HS-5 (cell line): ENCODE measurements at places on chromosomes 16 and 17.

GRCh38 chr17:34579017-34579946 is at the start of gene TMEM132E:
TMEM132E (plus strand) TSS chr17:34579582; CDS start chr17:34581077, 1,495 bp downstream.
- DNase-seq, result no peak

DNA sequence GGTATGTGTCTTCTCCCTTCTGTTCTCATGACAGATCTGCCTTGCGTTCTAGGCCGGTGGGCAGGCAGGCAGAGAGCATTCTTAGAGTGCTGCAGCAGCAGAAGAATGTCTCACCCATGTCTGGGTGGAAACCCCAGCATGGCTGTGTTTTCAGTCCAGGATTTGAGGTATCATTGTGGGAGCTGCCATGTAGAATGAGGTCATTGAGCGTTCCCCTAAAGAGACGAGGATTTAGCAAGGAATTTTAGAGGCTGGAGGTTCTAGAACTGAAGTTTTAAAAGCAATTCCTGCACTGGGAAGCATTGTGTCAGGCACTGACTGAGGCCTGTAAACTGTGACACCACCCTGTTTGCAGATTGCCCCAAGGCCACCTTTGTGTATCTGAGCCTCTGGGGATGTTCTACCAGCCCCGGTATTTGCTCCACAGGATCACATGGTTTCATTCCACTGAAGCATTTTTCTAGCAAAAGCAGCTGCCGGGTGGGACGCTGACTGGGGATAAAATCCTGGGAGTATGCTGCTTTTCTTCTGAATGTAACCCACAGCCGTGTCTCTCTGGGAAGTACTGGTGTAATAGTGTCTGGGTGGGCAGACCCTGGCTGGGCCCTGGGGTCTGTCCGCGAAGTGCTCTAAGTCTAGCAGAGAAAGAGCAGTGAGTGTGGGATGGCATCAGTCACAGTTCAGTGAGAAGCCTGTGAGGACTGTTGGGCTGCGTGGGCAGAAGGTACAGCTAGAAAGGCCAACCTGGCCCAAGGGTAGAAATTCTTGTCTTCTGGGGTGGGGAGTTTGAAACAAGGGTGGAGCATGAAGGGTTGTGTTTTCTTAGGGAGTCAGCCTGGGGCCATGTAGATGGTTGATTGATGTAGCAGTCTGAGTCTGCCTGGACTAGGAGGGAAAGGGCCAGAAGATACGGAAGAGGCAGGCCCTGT is 30.2 kb downstream of the PLCD3 start:
- DNase-seq, result no peak

DNA sequence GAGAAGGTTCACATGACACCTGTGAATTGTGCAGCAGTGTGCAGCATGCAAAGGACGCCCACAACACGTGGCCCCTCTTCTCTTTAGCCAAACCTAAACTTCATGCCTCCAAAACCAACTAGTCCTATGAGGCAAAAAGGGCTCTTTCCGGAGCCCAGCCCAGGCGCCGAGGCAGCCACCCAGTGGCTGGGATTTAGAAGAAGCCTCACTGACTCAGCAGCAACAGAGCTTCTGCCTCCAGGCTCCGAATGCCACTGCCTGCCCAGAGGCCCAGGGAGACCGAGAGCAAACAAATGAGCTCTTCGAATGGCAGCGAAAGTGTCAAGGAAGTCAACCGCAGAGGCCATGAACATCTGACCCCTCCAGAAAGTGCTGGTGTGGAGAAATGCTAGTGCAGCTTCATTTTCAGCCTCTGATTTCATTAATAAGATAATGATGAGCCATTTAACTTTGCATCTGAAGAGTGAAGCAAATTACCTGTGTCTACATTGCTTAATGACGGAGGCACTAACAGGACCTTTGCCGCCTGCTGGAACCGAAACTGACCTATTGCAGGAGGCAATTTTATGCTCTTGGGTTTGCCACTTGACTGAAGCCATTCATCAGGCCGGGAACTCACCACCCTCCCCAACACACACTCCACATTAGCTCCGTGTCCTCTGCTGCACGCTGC is 157.7 kb upstream of the RPL38 start:
- no peak for DNase-seq

DNA sequence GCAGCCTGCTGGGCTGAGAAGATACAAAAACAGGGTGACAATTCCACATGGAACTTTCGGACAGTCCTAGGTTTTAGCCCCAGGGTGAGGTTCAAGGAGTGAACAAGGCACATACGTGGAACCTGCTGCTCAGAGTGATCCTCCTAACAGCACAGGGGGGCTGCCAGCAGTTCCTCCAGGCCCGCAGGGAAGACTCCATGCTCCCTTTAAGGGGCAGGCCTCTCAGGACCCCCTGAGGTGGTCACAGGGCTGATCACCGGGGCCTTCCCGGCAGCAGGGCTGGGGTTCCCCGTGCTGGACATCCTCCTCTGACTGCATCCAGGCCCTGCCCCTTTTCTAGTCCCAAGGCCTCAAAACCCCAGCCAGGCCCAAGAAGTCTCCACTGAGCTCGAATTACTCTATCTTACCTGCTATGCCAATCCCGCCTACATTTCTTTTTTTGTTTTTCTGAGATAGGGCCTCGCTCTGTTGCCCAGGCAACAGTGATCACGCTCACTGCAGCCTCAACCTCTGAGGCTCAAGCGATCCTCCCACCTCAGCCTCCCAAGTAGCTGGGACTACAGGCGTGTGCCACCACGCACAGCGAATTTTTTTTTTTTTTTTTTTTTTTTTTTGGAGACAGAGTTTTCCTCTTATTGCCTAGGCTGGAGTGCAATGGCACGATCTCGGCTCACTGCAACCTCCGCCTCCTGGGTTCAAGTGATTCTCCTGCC is 10.4 kb downstream of the CANT1 start:
- no peak for DNase-seq

GRCh38 chr16:6499413-6499812 is 833.2 kb upstream of the RBFOX1 start:
- no peak for DNase-seq

- DNase-seq, result no peak
Observed at GRCh38 chr16:66717112-66717675, 20.7 kb upstream of the CMTM4 start.

DNA sequence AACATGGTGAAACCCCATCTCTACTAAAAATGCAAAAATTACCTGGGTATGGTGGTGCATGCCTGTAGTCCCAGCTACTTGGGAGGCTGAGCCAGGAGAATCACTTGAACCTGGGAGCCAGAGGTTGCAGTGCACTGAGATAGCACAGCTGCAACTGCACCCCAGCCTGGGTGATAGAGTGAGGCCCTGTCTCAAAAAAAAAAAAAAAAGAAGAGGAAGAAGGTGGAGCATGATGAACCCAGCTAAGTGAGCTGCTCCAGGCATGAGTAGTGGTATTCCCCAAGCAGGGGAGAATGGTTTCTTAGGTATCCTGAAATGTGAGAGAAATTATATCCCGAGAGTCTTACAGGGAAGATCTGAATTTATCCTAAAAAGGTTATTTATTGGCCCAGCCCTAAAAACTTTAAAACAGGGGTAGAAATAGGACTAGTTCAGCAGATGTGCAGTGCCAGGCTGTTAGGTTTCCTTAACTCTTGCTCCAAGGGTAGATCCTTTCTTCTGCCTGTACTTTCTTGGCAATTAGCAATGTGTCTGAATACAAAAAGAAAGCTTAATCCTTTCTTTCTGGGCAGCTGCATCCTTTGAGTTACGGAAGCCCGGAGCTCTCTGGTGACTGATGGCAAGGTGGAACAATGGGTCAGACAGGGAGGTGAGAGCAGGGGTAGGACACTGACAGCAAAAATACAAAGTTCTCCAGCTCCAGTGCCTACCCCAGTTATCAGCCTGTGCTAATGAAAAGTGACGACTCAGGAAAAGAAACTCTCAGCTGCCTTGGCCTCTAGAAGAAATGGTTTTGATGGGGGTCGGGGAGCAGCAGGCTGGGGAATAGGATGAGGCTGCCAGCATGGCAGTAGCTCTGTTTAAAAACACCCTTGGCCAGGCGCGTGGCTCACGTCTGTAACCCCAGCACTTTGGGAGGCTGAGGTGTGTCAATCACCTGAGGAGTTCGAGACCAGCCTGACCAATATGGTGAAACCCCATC is 36.5 kb upstream of the TOB1 start:
- DNase-seq, result no peak

GRCh38 chr16:80804056-80804525 is 307 bp downstream of the CDYL2 start:
- no peak for DNase-seq

- DNase-seq, result no peak
Observed at GRCh38 chr16:69005641-69006355, 99.7 kb upstream of the HAS3 start.

GRCh38 chr17:11641521-11642275 is 43.4 kb downstream of the DNAH9 start:
- no peak for DNase-seq

DNA sequence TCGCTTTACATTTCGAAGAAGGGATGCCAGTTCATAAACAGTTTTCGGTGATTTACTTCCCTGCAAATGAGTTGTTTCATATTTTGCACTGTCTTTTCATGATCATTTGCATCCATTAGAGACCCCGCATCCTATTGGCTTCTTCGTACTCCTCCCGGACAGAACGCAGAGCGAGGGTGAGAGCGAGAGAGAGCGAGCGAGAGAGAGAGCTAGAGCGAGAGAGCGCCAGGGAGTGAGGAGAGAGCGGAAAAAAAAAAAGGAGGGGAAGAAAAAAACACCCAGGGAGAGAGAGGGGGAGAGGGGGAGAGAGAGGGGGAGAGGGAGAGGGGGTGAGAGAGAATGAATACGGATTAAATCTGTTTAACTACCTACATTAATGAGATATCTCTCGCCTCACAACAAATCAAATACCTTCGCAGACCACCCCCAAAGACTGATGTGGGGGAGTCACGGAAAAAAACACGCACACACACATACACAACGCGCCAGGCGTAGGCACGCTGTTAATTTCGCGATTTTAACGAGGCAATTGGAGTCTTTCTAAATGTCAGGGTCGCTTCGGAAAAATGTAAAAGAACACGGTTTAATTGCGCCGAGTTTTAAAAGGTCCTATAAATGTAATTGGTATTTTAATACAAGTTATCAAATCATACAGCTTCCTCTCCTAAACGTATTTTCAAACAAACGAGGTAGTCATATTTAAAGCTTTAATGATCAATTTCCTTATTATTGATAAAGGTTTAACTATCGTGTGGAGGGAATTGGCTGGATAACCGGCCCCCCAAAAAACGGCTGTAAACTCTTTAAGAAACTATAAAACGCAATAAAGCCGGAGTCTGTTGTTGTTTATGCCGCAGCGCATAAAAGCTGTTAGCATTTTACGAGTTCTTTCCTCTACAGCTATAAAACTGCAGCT is at the start of gene HOXB8:
Gene HOXB8, minus strand, starts transcription at position 246 of the 916 bp plus-strand sequence. CDS start 588 bp downstream, outside the sequence.
- no peak for DNase-seq

DNA sequence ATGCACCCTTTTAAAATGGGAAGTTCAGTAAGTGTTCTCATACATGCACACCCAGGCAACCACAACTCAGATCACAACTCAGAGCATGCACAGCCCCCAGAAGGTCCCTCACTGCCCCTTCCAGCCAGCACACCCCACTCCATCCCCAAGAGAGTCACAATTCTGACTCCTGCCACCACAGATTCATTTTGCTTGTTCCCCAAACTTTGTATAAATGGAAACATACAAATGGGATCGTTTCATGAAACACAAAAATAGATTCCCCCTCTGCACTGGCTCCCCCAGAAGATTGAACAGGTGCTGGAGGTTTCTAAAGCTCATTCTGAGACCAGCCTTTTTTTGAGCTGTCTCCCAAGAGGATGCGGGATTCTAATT is 3.3 kb upstream of the TNFRSF13B start:
- no peak for DNase-seq

- no peak for DNase-seq
Observed at GRCh38 chr16:85316321-85316919, 204.1 kb upstream of the CIBAR2 start.

- DNase-seq, result no peak
Observed at GRCh38 chr16:2692251-2692947, 10.1 kb downstream of the KCTD5 start.

DNA sequence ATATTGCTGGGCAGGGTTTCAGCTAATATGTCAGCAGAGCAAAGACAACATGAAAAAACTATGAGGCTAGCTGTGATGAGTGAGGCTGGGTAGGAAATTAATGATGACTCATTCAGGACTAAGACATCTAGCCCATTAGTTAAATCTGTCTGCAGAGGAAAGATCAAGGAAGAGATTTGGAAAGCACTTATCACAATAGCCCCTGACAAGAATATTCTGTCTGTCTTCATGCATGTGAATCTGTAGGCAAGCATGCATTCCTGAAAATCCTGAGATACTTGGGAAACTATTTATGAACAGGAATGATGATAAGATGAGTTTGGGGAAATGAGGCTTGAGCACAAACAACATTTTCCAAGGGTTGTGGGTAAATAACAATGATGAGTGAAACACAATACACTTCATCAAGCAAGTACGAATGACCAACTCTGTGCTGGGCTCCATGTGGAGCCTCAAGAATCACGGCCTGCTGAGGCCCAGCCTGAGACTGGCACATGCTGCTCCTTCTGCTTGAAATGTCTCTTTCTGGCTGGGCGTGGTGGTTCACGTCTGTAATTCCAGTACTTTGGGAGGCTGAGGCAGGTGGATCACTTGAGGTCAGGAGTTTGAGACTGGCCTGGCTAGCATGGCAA is 96.5 kb upstream of the ASIC2 start:
- DNase-seq, result no peak

DNA sequence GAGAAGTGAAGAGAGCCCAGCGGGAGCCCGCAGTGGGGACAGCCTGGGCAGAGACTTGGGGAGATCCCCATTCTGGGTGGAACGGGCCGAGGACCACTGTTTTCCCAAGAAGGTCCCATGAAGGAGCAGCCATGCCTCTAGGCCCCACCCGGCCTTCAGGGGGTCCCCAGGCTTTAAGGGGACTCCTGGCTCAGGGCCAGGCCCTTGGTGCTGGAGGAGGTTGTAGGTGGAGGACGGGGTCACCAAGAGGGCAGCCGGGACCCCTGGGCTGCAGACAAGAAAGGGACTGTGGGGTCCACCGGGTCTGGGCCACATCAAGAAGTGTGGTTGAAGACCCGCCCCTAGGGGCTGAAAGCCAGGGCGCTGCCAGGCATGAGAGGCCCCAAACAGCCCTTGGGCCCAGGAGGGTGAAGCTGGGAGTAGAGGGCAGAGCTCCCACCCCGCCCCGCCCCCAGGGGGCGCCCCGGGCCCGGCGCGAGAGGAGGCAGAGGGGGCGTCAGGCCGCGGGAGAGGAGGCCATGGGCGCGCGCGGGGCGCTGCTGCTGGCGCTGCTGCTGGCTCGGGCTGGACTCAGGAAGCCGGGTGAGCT is at the start of gene PRSS21:
Gene PRSS21, plus strand, starts transcription at position 487 of the 589 bp plus-strand sequence. Its CDS starts 32 bp downstream, at position 519.
- DNase-seq, result no peak

GRCh38 chr17:28763137-28763799 is 19.5 kb downstream of the TRAF4 start:
- no peak for DNase-seq

DNA sequence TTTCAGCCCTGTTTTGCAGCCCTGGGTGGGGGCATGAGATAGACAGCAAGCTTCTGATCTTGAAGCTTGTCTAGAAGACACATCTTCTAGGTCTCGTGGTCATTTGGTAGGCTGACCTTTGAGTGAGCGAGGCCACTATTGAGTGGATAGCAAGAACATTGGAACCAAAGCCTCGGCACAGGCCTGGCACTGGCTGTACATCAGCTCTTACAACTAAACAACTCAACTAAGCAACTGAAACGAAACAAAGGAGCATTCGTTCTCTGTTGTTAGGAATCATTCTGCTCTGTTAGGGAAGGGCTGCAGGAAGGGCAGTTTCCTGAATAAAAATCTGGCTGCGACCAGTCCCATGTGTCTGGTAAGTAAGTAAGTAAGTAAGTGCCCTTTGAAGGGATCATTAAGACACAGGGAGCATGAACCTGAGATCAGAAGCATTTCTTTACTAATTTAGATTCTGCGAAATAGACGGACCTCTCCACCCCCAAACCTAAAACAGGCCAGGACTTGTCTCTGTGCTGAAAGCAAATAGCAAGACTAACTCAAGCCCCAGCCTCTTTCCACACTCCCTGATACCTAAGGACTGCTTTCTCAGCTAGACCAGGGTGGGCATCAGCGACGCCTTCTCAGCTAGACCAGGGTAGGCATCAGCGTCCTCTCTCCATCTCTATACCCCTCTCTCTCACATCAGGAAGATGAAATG is 22.7 kb downstream of the CYB561 start:
- DNase-seq, result no peak
